Hematopoietic multipotent progenitor cell treated with erythropoietin and hydrocortisone succinate and interleukin-3 and kit ligand, for 4 days (in vitro differentiated cells): ENCODE measurements at places on chromosomes 4 and X.

DNA sequence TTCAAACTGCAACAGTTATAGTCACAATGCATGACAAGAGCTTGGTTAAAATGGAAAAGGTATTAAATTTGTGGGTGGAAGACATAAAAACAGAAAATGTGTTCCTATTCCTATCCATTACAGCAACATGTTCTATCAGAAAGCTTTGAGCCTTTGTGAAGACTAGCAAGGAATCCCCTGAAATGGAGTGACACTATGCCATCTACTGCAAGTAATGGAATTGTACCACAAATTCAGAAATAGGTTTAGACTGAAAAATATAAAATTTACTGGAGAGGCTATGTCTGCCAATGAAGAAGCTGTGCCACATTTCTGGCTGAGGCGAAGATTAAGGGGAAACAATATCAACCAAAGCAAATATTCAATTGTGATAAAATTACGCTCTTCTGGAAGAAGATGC lies 247.9 kb downstream of the ADAM29 start:
- DNase-seq: no peak

GRCh38 chr4:15455290-15455689 lies 14.4 kb upstream of the CC2D2A start:
- no peak for DNase-seq

DNA sequence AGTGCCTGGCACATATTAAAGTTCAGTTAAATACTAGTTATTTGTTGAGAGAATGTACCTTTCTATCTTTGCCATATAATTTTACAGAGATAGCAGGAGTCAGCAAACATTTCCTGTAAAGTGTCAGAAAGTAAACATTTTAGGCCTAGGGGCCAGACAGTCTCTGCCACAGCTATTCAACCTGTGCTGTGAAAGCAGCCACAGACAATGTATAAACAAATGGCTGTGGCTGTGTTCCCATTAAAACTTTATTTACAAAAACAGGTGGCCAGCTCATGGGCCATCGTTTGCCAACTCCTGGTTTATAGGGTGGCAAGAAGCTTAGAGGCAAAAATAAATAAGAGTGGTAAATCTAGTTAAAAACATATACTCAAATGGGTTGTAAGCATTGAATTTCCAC lies 34.0 kb upstream of the BRS3 start:
- no peak for DNase-seq

GRCh38 chr4:97386969-97387368 lies 756.3 kb downstream of the STPG2 start:
- DNase-seq: no peak

DNA sequence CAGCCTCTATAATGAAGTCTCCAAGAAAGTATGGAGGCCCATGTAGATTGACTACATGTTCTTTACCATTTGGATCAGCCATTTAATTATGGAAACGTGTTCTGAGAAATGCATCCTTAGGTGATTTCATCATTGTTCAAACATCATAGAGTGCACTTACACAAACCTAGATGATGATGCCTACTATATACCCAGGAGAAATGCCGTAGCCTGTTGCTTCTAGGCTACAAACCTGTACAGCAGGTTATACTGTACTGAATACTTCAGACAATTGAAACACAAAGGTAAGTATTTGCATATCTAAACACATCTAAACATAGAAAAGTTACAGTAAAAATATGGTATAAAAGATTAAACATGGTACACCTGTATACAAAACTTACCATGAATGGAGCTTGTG lies 186.5 kb upstream of the FSTL5 start:
- no peak for DNase-seq

- DNase-seq: no peak
Observed at GRCh38 chrX:48890296-48890925, 7.2 kb downstream of the TIMM17B start.

DNA sequence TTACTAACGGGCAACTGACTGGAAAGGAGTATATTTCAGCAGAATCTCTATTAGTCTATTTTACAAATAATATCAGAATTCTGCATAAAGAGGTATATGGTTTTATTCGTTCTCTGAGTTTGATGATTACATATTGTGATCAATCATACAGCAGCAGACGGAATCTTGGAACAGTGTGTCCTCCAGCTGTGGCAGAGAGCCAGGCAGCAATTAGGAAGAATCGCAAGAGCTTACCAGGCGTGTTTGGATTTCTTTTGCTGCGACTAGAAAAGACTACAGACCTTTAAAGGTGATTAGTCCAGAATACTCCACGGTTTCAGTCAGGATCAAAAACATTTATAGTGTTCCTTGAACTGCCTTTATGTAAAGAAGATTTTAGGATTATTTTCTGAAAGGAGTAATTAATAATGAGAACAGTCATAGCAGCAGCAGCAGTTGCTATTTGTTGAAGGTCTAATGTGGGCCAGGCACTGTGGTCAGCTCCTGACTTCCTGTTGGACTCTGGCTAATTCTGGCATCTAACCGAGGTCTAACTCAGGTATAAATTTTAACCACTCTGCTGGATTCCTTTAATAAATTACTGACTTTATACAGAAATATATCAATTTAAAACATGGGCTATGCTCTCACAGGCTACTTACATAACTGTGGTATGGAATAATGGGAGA lies 225.3 kb upstream of the CXorf66 start:
- no peak for DNase-seq

DNA sequence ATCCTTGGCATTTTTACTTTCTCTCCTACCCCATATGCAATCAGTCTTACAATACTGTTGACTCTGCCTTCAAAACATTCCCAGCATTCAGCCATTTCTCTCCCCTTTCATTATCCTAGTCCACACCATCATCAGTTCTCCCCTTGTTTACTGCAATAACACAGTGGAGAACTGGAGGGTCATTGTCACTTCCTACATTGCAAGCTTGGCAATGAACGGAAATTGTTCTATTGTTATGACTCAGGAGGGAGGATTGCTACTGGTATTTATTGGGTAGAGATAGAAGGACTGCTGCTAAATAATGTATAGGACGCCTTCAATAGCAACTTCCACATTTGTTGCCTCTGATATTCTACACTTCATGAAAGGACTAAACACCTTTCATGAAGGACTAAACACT lies 231.8 kb downstream of the BANK1 start:
- no peak for DNase-seq

DNA sequence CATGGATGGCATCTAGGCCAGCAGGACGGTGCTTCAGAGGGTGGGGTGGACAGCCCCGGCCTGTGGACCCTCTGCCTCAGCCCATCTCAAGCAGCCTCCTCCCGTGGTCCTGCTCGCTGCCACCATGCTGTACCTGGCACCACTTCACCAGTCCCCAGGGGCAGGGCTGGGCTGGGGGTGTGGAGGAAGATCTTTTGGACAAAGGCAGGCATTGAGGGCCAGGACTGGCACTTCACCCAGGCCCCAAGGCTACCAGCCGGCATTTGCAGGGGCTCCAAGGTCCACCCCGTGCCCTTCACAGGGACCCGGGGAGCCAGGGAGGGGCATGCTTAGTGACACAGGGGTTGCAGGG lies 713 bp downstream of the PLXNB3 start:
- no peak for DNase-seq

DNA sequence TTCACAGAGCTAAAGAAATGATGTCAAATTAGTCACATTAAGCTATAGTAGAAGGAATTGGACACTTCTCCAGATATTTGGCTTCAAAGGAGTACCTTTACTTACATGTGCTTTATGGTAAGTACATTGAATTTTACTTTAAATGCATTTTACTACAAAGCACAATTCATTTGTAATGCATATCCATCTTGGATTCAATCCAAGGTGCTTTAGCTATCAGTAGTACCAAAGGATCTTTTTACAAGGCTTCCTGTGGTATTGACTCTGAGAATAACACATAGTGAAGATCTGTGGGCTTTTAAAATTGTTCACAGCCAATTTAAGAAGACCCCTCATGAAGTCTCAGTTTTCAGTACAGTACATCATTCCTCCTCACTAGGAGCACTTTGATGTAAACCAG lies 13.2 kb downstream of the THAP6 start:
- no peak for DNase-seq

DNA sequence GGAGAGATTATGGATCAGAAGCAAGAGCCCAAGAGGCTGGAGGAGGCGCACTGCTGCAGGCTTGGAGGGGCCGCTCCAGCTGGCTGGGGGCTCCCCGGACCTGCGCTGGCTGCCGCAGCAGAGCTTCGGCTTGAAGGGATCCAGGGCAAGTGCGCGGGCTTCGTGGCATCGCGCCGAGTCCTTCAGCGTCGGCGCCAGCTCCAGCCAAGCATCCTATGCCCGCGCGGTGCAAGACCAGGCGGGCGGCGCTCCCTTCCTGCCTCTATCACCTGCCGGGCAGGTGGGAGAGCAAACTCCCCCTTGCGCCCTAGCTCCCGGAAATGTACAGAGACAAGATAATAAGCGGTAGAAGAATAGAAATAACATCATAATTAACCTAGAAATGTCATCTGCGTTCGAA lies 10.5 kb upstream of the UCP1 start:
- no peak for DNase-seq

DNA sequence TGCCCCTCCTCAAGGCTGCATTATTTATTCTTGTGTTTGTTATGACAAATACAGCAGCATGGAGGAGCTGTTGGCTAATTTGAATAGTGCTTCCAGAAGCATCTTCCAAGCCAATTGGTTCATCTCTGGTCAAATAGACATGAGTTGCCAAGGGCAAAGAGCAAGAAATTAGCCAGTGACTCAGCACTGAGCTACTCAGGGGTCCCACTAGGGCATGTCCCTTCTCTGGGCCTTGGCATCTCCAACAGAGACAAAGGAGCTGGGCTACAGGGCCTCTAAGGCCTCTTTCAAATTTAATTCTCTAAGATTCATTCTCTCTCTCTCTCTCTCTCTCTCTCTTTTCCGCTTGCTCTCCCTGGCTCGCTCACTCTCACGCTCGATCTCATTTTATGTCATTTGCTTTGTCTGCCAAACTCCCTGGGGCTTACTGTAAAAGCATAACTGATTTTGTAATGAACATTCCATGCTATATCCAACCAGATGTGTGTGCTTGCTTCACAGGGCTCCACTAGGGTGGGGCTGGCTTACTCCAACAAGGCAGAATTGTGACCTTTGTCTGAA lies 86.7 kb upstream of the MAGEA4 start:
- DNase-seq: no peak

DNA sequence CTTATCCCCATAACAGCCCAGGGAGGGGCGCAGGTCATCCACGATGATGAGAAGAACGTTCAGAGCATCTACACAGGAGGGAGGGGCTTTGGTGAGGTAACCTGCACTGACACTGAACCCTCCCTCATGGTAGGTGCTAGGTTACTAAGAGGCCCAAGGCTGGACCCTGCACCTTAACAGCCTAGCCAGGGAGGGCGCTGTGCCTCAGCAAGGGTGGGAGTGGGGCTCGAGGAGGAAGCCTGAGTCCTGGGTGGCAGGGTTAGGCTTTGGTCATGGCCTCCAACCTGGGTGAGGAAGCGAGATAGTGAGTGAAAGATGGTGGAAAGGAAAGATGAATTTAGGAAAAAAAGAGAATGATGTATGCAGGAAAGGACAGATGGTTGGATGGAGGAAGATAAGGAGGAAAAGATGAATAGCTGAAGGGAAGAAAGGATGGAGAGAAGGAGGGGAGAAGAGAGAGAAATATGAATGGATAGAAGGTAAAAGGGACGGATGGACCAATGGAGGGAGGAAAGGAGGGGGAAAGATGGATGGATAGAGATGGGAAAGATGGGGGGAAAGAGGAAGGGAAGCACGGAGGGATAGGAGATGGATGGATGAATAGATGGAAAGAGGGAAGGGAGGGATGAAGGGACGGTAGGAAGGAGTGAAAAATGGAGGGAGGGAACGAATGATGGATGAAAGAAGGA lies 736 bp downstream of the IDS start:
- peak; percentile 64 for DNase-seq

DNA sequence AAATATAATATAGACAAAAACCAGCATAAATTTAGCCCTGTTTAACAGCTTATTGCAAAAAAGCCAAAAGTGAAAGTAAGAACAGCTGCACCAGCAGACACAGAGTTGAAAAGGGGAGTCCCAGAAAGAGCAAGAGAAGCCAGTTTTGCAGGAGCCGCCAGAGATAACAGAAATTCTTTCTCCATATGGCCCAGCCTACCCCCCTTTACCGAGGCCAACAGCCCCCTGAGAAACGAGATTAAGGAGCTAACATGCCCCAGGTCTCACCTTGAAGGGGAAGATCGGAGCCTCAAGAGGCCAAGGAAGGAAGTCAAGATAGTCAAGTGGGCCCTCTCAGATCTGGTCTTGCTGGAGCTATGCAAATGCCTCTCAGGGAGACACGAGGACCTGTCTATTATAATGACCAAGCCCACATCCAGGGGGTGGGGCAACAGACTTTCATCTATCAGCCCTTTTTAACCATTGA lies 4.8 kb downstream of the ACOX3 start:
- peak; percentile 70 for DNase-seq

DNA sequence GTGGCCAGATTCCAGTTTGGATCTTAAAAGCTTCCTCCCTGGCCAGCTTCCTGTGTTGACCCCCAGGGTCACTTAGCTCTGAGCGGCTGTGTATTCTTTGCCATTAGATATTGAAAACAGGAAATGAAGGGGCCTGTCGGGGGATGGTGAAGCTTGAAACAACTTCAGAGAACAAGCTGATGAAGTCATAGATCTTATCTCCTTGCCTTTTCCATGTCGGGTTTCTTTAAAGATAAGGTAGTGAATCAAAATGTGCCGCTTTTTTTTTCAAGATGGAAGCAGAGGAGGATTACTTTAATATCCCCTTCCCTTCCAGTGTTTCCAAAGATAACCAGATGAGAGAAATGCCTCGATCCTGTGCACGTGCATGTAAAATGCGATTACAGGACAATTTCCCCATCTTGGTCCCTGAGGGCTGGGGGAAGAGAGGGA lies 508.5 kb downstream of the MID1IP1 start:
- peak; percentile 65 for DNase-seq

GRCh38 chr4:156971676-156972378 lies at the start of gene PDGFC:
Gene PDGFC, minus strand, starts transcription at chr4:156971799. Its CDS starts 896 bp downstream, at chr4:156970903.
- peak; percentile 91 for DNase-seq

DNA sequence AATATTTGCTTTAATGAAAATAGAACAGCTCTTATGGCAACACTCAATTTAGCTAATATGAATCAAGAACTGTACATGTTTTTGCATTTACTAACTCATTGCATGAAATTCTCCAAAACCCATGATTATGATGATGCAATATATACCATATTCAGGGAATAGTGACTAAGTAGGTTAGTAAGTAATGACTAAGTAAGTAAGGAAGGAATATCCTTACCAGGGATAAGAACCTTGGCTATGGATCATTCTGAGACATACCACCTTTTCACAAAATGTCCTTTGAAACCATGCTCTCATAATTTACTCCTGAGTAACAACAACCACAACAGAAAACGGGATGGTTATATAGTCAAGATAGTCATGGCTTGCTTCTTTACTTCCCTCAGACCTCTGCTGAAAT lies 1513.0 kb downstream of the STIM2 start:
- DNase-seq: no peak

- DNase-seq: no peak
Observed at GRCh38 chr4:10031668-10032590, 10.6 kb upstream of the SLC2A9 start.

GRCh38 chr4:39044956-39045826 lies 13.0 kb upstream of the TMEM156 start:
- DNase-seq: peak; percentile 64

DNA sequence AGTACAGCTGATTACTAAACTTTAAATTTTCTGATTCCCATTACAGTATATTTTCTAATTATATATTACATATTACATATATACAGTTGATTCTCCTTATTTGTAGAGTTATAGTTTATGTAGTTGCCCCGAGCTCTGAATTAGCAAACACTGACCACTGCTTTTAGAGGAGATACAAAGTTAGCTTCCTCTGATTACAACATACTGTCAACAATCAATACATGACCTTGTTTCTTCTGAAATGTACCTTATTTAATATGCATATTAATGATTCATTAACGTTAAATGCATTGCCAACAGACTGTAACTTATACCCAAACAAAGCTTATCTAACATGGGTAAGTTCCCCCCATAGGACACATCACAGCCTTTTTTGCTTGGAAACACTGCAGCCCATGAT lies 81.5 kb downstream of the ATP10D start:
- no peak for DNase-seq
